Camera-type eye (tissue), 1 donor: ENCODE measurements at places on chromosomes 12 and 14. TPM values are rescaled to one million over a fixed set of nuclear protein-coding genes. Genes with fewer than 3 reads are reported as not detected.

LYZ gene
- 104 TPM for total RNA-seq

TSPAN19 gene
- total RNA-seq = 0.22 TPM

ZC3H14 gene
- total RNA-seq = 114 TPM

DEGS2 gene
- 2.1 TPM for total RNA-seq

PLEKHD1 gene
- total RNA-seq = 2.0 TPM

SLCO1B3 gene
- total RNA-seq = not detected

SSPN gene
- 41.0 TPM for total RNA-seq

ACSS3 gene
- 21.3 TPM for total RNA-seq

ACVR1B gene
- 31.8 TPM for total RNA-seq

P2RX2 gene
- total RNA-seq = not detected

GYS2 gene
- not detected for total RNA-seq

FAM181A gene
- total RNA-seq = not detected

CLEC4D gene
- total RNA-seq = 0.55 TPM

DDN gene
- total RNA-seq = 1.0 TPM
